Chondrocyte (in vitro differentiated cells): ENCODE measurements at places on chromosomes 6 and 20. TPM values are rescaled to one million over a fixed set of nuclear protein-coding genes. Genes with fewer than 3 reads are reported as not detected.

- H3K4me1 ChIP-seq: peaks cover 35% of the 10 kb centered on the region
- peak overlapping the region; percentile 97 for H3K4me3 ChIP-seq
- no peaks in the 10 kb centered on the region for H3K36me3 ChIP-seq
- peak overlapping the region; percentile 86 for H3K27ac ChIP-seq
Measured at GRCh38 chr6:83860359-83860755, 868 bp downstream of the CYB5R4 start.

GRCh38 chr6:145561095-145562072 is 173.9 kb downstream of the EPM2A start:
- no peaks in the 10 kb centered on the region for H3K36me3 ChIP-seq
- no peak overlapping the region for H3K27ac ChIP-seq
- no peak overlapping the region for H3K4me3 ChIP-seq
- no peak for DNase-seq
- H3K4me1 ChIP-seq: no peaks in the 10 kb centered on the region

GRCh38 chr20:32231847-32232246 is 24.2 kb downstream of the POFUT1 start:
- H3K4me1 ChIP-seq: no peaks in the 10 kb centered on the region
- no peak overlapping the region for H3K27ac ChIP-seq
- peaks cover 61% of the 10 kb centered on the region for H3K36me3 ChIP-seq
- DNase-seq: peak; percentile 7
- H3K4me3 ChIP-seq: no peak overlapping the region

GRCh38 chr6:44272999-44273566 is 2.8 kb downstream of the TMEM151B start:
- H3K27ac ChIP-seq: no peak overlapping the region
- DNase-seq: no peak
- peaks cover 4% of the 10 kb centered on the region for H3K4me1 ChIP-seq
- H3K27me3 ChIP-seq: peaks cover 49% of the 10 kb centered on the region
- no peaks in the 10 kb centered on the region for H3K36me3 ChIP-seq

DNA sequence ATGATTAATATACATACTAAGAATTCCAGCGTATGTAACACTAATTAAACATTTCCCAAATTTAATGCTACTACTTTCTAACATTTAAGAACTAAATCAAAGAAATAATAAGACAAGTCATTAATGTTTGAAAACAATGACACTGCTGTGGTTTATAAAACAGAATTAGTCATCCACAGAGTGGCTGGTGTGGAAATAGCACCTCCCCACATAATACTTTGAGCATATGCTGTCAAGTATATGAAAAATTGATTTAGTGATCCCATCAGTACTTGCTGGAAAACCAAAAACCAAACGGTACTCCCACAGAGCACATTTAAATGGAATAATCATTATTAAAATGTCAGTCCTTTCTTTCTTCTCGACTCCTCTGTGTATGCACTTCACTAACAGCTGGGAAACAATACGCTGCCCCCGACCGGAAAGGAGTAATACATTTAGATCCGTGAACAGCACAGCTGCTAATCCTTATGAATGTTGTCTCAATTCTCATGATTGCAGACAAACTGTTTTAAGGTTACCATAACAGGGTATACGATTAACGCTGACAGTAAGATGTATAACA is 78.4 kb downstream of the PREP start:
- H3K27ac ChIP-seq: no peak overlapping the region
- no peaks in the 10 kb centered on the region for H3K27me3 ChIP-seq
- no peak for DNase-seq
- H3K36me3 ChIP-seq: peaks cover 20% of the 10 kb centered on the region
- H3K4me1 ChIP-seq: peaks cover 27% of the 10 kb centered on the region
- H3K4me3 ChIP-seq: no peak overlapping the region

- no peak for DNase-seq
- no peaks in the 10 kb centered on the region for H3K27me3 ChIP-seq
- no peak overlapping the region for H3K4me3 ChIP-seq
- H3K4me1 ChIP-seq: peaks cover 46% of the 10 kb centered on the region
Measured at GRCh38 chr6:139939189-139939979, 564.9 kb upstream of the CITED2 start.

DNA sequence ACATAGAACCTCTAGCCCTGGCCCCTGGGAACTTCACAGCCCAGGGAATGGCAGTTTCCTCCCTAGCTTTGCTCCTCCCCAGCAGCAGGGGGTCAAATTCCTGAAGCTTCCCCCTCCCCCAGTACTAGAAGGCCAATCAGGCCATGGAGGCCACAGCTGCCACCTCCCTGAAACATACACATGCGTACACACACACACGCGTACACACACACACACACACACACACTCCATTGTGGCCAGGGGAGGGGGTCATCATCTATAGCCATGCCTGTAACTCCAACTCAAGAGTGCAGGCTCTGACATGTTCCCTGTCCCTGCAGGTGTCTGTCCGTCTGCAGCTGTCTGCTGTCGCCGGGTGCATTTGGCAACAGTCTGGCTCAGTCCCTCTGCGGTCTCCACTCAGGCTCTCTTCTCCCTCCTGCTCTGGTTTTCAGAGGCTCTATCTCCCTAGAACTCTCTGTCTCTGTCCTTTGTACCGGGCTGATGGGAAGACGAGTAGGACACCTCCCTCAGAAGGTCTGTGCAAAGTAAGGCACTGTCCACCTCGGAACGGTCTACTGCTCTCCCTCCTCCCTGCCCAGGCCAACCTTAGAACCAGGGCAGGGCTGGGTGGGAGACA is 1.4 kb downstream of the LRFN2 start:
- no peaks in the 10 kb centered on the region for H3K36me3 ChIP-seq
- H3K27ac ChIP-seq: no peak overlapping the region
- H3K27me3 ChIP-seq: peaks cover 36% of the 10 kb centered on the region

DNA sequence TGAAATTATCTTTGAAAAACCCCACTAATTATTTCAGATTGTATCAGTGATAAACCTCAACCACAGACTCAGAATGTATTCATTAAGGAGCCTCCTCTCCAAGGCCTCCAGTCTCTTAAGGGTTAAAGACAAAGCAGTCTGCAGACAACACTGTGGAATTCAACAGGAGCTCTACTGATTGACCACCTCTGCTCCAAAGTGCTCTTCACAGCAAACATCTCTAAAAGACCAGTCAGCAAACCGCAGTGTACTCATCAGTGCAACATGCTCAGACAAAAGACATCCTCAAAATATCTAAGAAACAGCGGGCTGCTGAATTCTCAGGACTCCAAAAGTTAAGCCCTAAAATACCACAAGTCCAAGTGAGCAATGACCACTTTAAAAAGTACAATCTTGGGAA is 42.0 kb downstream of the UQCC1 start:
- peaks cover 5% of the 10 kb centered on the region for H3K36me3 ChIP-seq
- no peak overlapping the region for H3K27ac ChIP-seq
- no peak overlapping the region for H3K4me3 ChIP-seq

DNA sequence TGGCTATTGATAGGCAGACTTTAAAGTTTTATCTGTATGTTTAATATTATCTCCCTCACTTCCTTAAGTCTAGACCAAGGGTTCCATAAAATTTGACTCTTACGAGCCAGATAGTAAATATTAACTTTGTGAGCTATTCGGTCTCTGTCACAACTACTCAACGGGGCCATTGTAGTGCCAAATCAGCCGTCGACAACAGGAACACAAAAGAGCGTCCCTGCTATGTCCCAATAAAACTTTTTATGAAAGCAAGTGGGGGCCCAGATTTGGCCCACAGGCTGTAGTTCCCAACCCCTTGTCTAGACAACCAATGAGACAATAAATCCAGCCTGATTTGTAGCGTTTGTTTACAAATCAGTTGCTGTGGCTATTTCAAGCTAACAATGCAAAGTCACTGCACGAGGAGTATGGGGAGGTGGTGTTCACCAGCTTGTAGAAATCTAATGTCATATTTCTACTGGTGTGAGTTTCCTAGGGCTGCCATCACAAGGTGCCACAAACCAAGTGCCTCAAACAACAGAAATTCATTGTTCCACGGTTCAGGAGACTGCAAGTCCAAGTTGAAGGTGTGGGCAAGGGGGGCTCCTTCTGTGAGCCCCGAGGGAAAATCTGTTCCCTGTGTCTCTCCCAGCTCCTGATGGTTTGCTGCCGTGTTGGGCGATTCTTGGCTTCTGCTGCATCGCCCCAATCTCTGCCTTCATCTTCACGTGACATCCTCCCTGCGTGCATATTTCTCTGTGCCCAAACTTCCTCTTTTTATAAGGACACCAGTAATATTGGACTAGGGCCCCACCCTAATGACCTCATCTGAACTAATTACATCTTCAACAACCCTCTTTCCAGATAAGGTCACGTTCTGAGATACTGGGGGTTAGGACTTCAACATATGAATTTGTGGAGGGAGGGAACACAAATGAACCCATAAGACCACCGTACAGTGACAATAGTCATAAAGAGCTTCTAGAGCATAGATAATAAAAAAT is 356.0 kb upstream of the JARID2 start:
- no peaks in the 10 kb centered on the region for H3K36me3 ChIP-seq
- no peak overlapping the region for H3K27ac ChIP-seq

DNA sequence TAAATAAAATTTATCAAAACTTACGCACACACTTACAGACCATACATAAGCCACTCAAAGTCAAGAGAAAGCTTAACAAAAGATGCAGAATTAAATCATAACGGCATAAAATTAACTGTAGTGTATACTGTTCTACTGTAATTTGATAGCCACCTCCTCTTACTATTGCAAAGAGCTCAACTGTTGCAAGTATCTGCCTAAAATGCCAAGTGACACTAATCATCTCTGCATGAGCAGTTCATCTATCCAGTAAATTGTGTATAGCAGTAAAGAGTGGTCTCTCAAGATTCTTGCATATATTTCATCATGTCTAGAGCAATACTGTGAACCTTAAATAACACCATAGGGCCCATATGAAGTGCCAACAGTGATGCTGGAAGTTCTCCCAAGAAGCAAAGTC is 12.3 kb downstream of the OR2H2 start:
- H3K27me3 ChIP-seq: peaks cover 2% of the 10 kb centered on the region
- no peak overlapping the region for H3K27ac ChIP-seq
- no peak overlapping the region for H3K4me3 ChIP-seq
- H3K36me3 ChIP-seq: peaks cover 11% of the 10 kb centered on the region
- H3K4me1 ChIP-seq: no peaks in the 10 kb centered on the region

- peaks cover 16% of the 10 kb centered on the region for H3K4me1 ChIP-seq
- no peak overlapping the region for H3K27ac ChIP-seq
- H3K36me3 ChIP-seq: no peaks in the 10 kb centered on the region
- DNase-seq: no peak
- no peak overlapping the region for H3K4me3 ChIP-seq
- H3K27me3 ChIP-seq: peaks cover 5% of the 10 kb centered on the region
Measured at GRCh38 chr6:14673201-14673600, 555.6 kb downstream of the CD83 start.

GRCh38 chr6:15409301-15410125 is 163.6 kb downstream of the JARID2 start:
- H3K27ac ChIP-seq: no peak overlapping the region
- no peaks in the 10 kb centered on the region for H3K27me3 ChIP-seq
- H3K4me1 ChIP-seq: peaks cover 10% of the 10 kb centered on the region
- no peak for DNase-seq

DNA sequence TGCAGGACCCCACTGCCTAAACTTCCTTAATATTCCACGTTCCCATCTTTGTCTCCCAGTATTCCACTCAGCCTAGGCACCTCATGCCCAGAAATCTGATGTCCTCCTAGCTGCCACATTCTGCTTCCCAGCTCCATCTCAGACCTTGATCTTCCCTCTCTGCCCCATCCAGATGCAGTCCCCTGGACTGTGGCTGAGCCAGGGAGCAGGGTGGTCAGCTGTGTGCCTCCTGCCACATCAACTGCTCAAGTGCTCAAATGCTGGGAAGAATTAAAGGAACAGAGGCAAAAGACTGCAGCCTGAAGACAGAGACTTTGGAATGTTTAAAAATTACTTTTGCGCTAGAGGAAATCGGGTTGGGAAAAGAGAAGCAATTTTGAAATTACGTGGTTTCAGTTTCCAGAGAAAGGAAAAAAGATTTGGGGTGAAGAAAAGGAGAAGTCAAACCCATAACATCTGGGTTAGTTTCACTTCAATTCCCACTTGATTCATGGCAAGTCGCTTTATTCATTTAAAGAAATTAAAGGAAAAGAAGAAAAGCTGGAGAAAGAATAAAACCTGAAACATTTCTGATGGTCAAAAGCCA is 704.8 kb downstream of the PTPRT start:
- no peaks in the 10 kb centered on the region for H3K36me3 ChIP-seq
- H3K27ac ChIP-seq: no peak overlapping the region
- H3K4me3 ChIP-seq: no peak overlapping the region
- H3K27me3 ChIP-seq: peaks cover 3% of the 10 kb centered on the region
- no peaks in the 10 kb centered on the region for H3K4me1 ChIP-seq
- no peak for DNase-seq

DNA sequence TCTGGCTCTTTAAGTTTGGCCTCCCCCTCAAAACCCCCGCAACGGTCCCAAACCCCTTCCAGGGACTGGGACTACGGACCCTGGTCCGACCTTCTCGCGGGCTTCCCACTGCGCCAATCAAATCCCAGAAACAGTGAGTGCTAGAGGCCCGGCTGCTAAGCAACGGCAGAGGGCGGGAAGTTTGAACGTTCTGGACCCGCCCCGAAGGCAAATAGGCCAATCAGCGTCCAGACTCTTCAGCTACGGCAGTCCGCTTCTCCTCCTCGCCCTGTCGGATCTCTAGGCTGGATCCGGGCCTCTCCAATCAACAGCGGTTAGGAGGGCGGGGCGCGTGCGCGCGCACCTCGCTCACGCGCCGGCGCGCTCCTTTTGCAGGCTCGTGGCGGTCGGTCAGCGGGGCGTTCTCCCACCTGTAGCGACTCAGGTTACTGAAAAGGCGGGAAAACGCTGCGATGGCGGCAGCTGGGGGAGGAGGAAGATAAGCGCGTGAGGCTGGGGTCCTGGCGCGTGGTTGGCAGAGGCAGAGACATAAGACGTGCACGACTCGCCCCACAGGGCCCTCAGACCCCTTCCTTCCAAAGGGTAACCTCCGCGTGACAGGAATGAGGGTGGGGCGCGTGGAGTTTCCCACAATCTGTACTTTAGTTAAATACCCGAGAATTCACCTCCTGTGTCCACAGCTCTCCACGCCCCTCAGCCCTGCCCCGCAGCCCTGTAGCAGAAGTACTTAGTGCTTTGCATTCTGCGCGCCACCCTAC is at the start of gene MSH5:
TSS of gene MSH5 (plus strand) at position 367 of the 758 bp plus-strand sequence. CDS start 462 bp downstream, outside the sequence.
- no peaks in the 10 kb centered on the region for H3K27me3 ChIP-seq
- peaks cover 5% of the 10 kb centered on the region for H3K36me3 ChIP-seq
- peak; percentile 99 for DNase-seq
- peak within 1 kb of the TSS; percentile 97 for H3K27ac ChIP-seq

GRCh38 chr6:121999456-122000065 is 399.9 kb upstream of the HSF2 start:
- H3K27me3 ChIP-seq: no peaks in the 10 kb centered on the region
- no peak overlapping the region for H3K27ac ChIP-seq
- H3K36me3 ChIP-seq: no peaks in the 10 kb centered on the region
- DNase-seq: no peak

WFDC10B gene
- not detected in 3 replicates for total RNA-seq

STXBP5 gene
- 30.8 to 42.5 TPM (median 32.4 TPM) in 3 replicates for total RNA-seq

GLP1R gene
- total RNA-seq: not detected in 3 replicates

NMBR gene
- total RNA-seq: not detected in 3 replicates

SAMD3 gene
- total RNA-seq: 0.35 to 0.77 TPM in 2 of 3 replicates, not detected in the other

MARCKS gene
- total RNA-seq: 256 to 322 TPM (median 257 TPM) in 3 replicates

MAN1A1 gene
- total RNA-seq: 6.9 to 16.3 TPM (median 7.2 TPM) in 3 replicates

LY6G6C gene
- 0.30 TPM in 1 of 3 replicates, not detected in the others for total RNA-seq

LY6G6F gene
- total RNA-seq: not detected in 3 replicates
